ENCODE measurements at places on chromosomes 3 and 15.

DNA sequence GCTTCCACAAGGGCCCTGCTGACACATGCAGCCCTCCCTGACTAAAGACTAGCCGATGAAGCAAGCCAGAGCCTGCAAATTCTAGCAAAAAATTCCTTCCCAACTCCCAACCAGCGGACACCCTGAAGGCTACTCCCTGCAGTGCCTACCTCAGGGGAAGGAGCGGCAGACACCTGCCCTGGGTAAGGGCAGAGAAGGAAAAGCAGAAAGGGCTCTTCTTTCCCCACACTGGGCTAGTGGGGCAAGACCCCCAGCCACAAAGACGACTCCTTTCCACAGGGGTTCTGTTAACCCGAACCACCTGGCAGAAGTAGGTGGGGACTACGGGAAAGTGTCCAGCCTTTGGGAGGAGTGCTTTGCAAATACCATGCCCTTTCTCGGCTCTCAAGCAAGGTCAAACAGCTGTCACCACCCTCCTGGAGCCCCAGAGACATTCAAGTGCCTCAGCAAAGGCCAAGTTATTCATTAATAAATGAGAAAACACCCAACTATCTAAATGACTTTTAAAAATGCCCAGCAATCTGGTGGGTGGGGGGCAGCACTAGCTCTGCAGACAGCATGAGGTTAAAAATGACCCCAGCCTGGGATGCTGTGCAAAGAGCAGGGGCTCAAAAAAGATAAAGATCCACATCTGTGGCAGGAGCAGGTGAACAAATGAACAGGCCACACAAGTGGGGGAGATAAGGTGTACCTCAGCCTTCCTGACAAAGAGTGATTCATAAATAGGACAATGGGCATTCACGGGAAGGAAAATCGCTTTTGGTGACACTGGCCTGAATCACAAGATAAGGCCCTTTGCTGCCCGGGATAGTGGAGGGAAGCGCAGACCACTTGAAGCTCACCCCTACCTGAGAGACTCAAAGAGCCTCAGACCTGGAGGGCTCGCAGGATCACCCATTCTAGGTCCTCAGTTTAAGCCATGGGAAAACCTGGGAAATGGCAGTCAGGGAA, 33.0 kb downstream of the CCDC12 start:
- DNase-seq: no peak

DNA sequence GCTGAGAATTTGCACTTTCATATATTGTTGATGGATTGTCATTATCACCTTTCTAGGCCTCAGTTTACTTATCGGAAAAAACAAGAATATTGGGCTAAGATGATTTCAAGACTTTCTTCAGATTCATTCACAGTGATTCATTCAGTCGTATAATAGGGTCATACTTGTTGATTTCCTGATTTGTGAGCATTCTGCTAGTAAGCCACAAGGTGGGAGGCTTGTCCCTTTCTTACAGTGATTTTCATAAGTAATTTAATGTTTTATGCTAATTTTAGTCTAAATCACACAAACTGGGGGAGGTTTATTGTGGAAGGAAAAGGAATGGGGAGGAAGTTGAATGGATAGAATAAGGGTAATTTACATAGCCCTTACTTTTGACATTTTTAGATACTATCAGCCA, 126.8 kb upstream of the GOLGA6L4 start:
- DNase-seq: peak; percentile 33

GRCh38 chr3:39849992-39850715, 40.7 kb downstream of the MYRIP start:
- no peak for DNase-seq

GRCh38 chr15:63385911-63386531, 4.4 kb upstream of the CA12 start:
- no peak for DNase-seq

GRCh38 chr3:160951642-160952487, 153.3 kb downstream of the B3GALNT1 start:
- no peak for DNase-seq

DNA sequence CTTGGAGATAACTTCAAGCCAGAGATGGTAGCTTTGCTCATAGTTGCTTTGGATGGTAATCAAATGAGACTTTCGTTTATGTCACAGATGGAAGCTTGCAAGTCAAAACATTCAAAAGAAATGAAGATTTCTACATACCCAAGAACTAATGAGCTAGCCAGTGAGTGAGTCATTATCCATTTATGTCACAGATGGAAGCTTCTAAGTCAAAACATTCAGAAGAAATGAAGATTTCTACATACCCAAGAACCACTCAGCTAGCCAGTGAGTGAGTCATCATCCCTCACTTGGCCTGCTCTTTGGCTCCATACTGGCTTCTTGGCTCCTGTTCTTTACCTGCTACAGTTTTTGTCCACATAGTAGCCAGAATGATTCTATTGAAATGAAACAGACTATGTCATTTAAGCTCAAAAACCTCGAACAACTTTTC, 559.8 kb upstream of the CBLB start:
- peak; percentile 97 for DNase-seq

DNA sequence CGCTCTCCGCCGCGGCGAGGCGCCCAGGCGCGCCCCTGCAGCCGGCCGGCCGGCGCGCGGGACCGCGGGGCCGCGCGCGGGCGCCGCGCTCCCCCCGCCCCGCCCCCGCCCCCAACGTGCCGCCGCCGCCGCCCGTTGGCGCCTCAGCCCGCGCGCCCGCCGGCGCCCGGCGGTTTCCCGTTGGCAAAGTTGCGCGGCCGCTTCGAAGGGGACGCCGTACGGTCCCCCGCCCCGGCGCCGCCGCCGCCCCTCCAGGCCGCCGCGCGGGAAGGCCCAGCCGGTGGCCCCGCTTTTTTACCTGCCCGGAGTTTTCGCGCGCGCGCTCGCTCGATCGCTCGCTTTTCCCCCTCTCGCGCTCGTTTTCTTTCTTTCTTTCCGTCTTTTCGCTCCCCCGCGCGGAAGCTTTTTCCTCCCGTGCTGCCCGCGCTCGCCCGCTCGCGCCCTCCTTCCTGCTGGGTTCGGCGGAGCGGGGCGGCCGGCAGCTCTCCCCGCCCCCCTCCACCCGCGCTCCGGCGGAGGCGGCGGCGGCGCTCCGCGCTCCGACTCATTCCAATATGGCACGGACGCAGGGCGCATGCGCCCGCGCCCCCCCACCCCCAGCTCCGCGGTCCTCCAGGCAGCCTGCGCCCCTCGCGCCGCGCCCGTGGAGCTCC, at the start of gene SFMBT1:
Gene SFMBT1 (minus strand): TSS at position 556 of the 653 bp plus-strand sequence. CDS start 76,945 bp downstream, outside the sequence.
- DNase-seq: peak; percentile 75

GRCh38 chr3:171497468-171497867, 37.3 kb upstream of the TNIK start:
- no peak for DNase-seq

DNA sequence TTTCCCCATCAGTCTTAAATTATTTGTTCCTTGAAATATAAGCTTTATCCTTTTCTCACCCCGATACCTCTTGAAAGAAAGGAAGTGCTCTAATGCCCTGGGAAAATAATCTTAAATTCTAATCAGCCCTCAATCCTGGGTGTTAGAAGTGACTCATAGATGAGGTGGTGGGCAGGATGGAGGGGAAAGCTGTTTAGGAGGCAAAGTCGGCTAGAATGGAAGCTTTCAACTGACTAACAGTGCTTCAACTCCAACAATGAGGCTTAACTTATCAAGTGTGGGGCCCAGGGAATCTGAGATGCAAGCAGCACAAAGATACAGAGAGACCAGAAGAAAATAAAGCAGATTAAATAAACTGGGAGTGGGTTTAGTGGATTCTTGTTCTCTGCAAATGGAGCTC, 175.8 kb downstream of the EPHB1 start:
- no peak for DNase-seq

DNA sequence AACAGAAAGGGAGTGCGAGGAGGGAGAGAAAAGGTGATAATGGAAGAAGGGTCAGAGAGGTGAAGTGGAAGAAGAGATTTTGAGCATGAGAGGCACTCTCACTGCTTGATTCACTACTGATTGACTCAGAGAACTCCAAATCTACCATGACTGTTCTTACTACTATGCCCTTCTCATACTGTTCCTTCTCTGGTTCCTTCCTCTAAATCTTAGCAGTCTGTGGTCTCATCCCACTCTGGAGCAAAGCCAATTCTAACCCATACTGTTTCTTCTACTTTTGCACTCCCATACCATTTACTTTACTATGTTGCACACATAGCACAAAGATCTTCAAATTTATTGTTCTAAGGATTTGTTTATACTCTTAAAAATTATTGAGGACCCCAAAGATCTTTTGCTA, 100.8 kb downstream of the DTWD1 start:
- DNase-seq: no peak

GRCh38 chr15:70034596-70034995, 63.1 kb downstream of the TLE3 start:
- DNase-seq: no peak

DNA sequence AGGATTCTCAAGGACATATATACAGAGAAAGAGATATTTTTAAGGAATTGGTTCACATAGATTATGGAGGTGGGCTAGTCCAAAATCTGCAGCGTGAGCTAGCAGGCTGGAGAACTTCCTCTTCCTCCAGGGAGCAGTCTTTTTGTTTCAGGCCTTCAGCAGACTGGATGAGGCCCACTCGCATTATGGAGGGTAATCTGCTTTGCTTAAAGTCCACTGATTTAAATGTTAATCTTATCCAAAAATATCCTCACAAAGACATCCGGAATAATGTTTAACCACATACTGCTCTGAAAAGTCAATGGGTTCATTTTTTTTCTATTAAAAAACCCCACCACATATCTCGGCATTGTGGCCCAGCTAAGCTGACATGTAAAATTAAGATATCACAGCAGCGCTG, 22.2 kb upstream of the NRROS start:
- DNase-seq: no peak

- DNase-seq: no peak
Observed at GRCh38 chr3:47909607-47910006, 106.6 kb downstream of the MAP4 start.

DNA sequence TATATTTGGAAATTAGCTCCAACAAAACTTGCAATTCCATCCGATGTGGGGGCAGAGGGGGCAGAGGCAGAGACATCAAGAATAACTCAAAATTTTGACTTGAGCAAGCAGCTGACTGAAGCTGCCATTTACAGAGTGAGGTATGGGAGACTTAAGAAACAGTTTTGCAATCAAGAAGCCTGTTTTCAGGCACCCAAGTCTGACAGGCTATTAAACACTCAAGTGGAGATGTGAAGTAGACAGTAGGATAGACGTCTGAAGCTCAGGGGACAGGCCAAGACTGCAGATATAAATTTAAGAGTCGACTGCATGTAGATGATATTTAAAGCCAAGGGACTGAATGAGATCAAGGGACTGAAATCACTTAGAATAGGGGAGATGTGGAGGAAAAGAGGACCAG, 9.9 kb upstream of the SH3BP5 start:
- DNase-seq: no peak

- peak; percentile 53 for DNase-seq
Observed at GRCh38 chr15:69760258-69760845, 307.7 kb downstream of the RPLP1 start.

GRCh38 chr3:13788522-13789424, 91.1 kb downstream of the WNT7A start:
- DNase-seq: peak; percentile 7

DNA sequence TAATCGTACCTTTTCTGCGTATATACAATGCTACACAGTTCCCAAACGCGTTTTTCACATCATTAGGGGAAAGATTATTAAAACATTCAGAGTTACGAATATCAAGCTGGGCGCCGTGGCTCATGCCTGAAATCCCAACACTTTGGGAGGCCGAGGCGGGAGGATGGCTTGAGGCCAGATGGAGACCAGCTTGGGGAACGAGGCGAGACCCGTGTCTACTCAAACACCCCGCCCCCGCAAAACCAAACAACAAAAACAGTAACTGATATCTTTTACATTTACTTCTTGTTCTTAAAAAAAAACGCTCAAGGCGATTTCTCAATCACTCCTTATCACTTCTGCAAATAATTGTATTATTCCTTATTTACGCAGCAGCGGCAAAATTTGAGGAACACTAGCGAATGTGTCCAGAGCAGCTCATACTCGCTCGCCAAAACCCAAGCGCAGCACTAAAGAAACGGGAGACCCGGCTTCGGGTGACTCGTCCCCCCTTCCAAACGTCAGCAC, 1.2 kb downstream of the ZBTB11 start:
- no peak for DNase-seq

DNA sequence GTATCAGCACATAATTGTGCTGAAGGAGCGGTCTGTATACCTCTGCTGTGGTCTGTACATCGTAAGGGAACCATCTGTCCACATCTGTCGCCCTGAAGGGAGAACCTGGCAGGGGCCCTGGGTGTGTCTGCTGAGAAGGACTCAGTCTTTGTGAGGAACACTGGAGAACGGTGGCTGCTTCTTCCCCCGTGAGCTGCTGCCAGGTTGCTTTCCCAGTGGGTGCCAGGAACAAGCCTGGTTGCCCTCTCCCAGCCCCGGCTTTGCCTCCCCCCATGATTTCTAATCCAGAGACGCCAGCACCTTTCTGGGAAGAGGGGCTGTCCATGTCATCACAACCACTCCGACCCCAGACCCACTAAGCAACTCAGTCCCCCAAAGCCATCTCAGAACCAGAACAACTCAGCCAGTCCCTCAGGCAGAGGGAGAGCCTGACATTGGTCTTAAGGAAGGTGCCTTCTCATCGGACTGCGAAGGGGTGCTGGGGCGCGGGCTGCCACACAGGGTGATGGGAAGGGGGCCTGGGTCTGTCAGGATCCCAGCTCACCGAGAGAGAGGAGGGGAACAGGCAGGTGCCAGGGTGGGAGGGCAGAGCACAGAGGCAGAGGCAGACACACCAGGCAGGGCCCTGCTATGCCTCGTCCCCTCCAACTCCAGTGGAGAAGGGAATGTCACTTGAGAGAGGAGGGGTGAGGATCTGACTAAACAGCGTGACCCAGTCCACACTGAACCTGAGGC, 8.5 kb downstream of the TNK2 start:
- DNase-seq: no peak

DNA sequence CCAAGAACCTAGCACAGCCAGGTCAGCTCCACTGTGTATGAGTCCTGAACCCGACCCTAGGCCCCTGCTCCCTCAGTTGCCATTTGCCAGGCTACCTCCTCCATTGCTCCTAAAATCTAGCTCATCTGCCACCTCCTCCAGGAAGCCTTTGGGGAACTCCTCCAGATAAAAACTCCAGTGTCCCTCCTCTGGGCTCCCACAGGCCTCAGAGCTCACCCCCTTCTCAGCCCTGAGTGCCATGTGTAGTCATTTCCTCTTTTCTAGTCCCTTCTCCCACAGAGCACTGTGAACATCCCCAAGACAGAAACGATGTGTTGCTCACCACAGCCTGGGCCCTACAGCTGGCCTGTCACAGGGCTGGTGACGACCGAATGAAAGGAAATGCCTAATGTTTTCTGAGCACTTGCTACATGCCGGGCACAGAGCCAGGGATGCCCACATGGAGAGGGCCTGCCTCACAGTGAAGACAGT, 61.0 kb downstream of the IQSEC1 start:
- DNase-seq: peak; percentile 34

DNA sequence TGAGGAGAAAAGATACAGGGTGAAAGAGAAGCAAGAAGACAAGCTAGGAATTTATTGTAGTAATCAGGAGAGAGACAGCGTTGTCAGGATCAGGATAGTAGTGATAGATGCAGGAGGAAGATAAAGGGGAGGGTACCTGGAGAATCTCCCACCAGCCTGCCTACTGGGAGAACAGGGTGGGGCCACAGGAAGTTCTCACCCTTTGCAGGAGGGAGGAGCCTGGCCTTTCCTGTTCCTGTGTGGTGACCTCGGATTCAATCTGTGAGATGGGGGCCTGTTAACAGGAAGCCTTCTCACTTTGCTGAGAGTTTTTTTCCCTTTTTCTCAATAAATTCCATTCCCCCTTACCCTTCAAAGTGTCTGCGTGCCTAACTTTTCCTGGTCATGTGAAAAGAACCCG, 37.6 kb downstream of the GMPS start:
- no peak for DNase-seq
